ENCODE measurements at places on chromosomes 12 and 14.

- no peak for DNase-seq
Observed at GRCh38 chr14:82412545-82412944, 878.9 kb upstream of the SEL1L start.

- no peak for DNase-seq
Observed at GRCh38 chr14:98112194-98112780, 1159.7 kb downstream of the BCL11B start.

GRCh38 chr12:104828015-104828414 is 130.1 kb downstream of the SLC41A2 start:
- DNase-seq = no peak

GRCh38 chr14:99344051-99344758 is 72.2 kb upstream of the BCL11B start:
- DNase-seq = no peak

- no peak for DNase-seq
Observed at GRCh38 chr14:73238941-73239340, 1.6 kb downstream of the PAPLN start.

GRCh38 chr12:50123203-50123602 is 11.2 kb downstream of the COX14 start:
- no peak for DNase-seq

DNA sequence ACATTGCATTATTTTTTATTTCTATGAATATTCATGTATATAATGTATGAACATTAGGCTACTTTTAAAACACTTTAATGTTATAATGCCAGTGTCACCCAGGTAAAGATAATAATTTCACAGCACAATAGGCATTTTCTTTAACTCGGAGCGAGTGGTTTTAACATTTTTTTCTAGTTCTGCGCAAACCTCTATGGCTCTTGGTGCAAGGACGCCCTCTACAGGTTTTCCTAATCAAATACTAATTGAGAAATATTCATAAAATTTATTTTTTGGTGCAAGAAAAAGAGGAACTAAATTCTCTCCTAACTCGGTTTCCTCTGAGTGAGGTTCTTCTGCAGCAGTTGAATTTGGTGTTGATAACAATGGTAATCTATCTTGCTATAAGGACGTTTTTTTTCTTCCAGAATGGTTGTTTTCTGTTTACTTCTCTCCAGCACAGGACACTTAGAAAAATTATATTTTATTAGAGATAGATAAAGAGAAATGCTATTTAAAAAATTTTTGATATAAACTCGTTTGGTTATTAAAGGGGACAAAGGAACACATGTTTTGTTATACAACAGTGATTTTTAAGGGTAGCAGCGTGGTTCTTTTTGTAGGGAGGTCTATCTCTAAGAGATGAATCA is 2.4 kb upstream of the WIF1 start:
- no peak for DNase-seq

- no peak for DNase-seq
Observed at GRCh38 chr12:93198086-93198485, 179.6 kb upstream of the NUDT4 start.

DNA sequence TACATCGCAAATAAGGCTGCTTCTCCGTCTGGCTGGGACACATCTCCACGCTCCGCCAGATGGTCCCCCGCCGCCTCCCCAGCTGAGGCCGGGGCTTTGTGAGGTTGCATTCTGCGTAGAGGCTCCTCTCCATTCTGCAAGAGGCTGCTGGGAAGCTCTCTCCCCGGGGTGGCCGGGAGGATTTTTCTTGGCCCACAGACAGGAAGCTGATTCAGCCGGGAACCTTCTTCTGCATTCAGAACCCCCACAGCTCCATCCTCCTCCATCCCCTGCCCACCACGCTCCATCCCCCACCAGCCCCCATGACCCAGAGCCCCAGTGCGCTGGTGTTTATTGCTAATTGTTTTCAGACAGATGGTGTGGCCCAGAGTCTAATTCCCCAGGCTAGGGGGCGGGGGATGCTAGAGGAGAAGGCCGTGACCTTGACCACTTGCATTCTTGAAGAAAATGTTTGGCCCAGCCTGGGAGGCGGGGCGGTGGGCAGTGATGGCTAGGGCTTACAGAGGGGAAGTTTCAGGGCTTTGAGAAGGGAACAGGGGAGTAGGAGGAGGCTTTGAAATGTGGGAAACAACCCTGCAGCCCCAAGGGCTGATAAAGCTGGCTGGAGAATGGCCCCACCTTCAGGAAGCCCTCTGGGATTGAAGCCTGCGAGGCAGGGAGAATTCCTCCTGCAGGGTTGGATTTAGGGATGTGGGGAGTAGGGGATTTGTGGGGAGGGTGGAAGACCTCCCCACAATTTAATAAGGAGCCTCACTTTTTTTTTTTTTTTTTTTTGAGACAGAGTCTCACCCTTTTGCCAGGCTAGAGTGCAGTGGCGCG is 88.5 kb upstream of the NCOR2 start:
- no peak for DNase-seq

DNA sequence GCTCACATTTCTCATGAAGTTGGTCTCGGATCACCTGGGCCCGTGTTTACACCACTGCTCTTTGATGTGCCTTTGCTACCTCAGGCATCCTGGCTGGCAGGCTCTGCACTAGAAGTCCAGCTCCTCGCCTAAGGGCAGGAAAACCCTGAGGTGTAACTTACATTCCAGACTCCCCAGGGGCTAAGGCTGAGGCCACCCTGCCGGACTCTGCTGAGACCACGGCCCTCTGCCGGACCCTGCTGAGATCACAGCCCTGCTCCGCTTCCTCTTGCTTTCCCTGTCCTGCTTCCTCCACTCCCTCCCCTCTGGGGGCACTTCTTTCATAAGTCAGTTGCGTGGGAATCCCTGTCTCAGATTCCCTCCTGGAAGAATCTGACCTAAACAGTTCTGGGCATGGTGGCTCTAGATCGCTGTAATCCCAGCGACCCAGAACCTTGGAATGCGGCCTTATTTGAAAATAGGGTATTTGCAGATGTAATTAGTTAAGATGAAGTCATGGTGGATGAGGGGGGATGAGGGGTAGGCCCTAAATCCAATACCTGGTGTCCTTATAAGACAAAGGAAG is 17.2 kb downstream of the RILPL1 start:
- DNase-seq = no peak

- no peak for DNase-seq
Observed at GRCh38 chr12:95998611-95999286, 2.6 kb upstream of the HAL start.

- no peak for DNase-seq
Observed at GRCh38 chr12:116142936-116143898, 134.3 kb downstream of the MED13L start.

DNA sequence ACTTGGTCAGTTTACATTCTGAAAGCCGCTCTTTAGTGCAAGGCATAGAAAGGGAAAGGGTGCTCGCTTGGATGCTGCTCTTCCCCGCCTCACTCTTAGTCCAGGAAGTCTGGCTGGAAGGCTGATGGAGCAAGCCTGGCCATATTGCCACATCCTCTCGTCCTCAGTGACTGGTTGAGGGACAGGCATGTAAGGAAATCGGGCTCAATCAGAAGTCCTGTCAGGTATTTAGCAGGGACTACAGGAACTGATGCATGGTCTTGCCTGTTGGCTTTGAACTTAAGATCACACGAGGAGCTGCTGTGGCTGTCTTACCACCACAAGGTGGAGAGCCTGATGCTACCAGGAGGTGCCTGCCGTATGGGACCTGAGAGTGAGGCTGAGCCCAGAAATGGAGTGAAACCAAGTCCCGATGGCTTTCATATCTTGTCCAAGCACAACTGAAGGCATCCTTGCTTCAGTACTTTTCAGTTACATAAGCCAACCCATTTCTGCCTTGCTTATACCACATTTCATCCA is 10.7 kb upstream of the C12orf75 start:
- DNase-seq = no peak

- no peak for DNase-seq
Observed at GRCh38 chr12:59517522-59517921, 78.3 kb upstream of the SLC16A7 start.

GRCh38 chr14:106631879-106632278 is 1105.5 kb downstream of the TMEM121 start:
- DNase-seq = no peak

- DNase-seq = no peak
Observed at GRCh38 chr14:94486883-94487282, 10.9 kb upstream of the SERPINA9 start.

DNA sequence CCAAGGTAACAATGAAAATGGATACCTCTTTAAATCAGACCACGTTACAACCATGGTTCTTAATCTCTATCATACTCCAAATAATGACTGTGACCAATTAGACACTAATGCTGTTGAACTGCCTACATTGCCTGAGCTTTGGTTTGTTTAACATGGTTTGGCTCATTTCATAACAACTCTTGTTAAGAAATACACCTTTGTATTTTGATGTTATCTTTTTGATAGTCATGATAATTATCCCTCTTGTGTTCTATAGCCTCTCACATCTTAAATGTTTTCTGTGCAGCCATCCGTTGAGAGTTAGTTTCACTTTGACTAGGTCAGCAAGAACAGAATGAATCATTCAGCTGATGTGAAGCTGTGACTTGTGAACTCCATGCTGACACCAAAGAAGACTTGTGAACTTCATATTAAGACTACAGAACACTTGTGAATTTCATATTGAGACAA is 75.5 kb upstream of the RERGL start:
- DNase-seq = no peak

DNA sequence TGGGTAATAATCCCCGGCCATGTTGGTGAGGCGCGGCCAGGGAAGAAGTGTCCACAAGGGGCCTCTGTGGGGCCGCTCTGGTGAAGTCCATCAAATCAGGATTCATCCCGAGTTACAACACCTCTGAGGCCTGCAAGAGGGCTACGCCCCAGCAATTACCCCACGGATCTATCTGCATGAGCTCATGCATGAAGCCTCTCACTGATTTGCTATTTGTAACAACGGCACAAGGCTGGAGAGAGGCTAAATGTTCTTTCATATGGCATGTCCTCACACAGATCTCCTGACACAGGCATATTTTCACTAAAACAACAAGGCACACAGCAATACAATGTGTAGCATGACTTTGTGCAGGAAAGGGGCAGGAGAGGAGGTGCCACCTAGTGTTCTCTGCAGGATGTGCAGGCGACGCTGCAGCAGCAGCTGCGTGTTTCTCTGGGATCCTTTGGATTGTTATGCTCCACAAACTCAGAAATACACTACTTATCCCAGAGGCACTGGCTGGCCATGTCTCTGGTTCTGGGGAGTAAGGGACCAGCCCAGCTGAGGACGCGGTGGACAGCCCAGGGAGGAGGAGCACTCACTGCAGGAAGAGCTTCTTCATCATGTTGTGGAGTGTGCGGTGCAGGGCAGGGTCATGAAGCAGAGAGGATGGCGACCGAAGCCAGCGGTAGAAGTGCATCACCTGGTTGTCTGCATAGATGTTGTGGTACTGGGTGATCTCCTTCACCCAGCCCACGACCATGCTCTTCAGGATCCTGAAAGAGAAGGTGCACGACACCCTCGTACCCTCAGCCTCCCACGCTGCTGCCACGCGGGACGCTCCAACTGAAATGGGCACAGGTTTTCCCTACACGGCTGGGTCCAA is 20.2 kb downstream of the P2RX2 start:
- DNase-seq = no peak

GRCh38 chr12:109832541-109833306 is 474 bp downstream of the TRPV4 start:
- no peak for DNase-seq

GRCh38 chr12:92185052-92185451 is 39.4 kb upstream of the BTG1 start:
- DNase-seq = no peak

- no peak for DNase-seq
Observed at GRCh38 chr12:15206338-15206737, 14.9 kb downstream of the RERG start.

GRCh38 chr12:44555454-44555853 is 320.7 kb downstream of the NELL2 start:
- DNase-seq = no peak

DNA sequence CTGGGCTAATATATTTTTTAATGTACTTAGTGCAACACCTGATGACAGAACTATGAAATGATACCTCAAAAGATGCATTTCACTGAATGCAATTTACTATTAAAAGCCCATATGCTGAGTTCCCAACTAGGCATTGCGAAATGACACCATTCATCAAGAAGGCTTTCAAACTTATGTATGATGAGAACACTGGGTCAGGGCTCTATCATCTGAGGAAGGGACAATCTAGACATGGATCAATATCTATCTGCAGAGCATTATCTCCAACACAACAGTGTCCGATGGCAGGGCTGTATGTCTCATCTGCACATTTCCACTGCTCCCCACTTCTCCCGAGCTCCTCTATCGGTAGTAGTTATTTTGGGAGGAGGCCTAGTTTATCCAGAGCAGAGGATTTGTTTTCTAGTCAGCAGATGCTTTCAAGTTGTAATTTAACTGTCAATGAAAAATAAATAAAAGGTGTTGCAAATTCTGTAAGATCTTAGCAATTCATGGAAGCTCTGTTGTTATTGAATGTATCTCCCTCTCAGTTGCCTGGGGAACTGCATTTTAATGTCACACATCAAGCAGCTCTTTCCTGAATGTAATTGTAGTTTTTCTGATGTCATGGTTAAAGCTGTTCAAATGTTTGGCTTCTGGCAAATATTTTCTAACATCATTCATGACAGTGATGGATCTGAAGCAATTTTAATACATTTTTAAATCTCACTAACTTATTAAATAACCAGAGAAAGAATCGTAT is 7.4 kb upstream of the GCH1 start:
- DNase-seq = no peak

- no peak for DNase-seq
Observed at GRCh38 chr12:62128175-62128975, 131.8 kb upstream of the USP15 start.

GRCh38 chr12:28645436-28645835 is 455.2 kb downstream of the CCDC91 start:
- DNase-seq = no peak

- no peak for DNase-seq
Observed at GRCh38 chr14:80698974-80699373, 242.6 kb downstream of the CEP128 start.

- no peak for DNase-seq
Observed at GRCh38 chr14:68408680-68409079, 384.2 kb downstream of the ZFP36L1 start.

DNA sequence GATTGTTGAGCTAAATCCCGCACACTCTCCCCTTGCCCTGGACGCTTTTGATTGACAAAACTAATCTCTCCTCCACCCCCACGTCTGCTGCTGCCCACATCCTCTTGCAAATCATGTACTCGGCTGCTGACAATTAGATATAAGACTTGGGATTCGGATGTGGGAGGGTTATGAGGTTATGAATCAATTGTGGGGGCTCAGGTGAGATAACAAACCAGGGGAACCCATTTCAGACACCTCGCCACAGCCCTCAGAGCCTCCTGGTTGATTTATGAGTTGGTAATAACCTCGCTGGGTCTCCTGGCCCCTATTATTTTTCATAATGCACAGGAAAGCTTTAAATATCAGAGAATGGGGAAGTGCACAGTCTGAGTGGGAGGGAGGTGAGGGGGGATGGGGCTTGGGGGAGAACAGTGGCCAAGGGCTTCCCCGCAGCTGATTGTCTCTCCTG is 449.9 kb downstream of the DPF3 start:
- DNase-seq = no peak

GRCh38 chr12:28014196-28014595 is 41.7 kb upstream of the PTHLH start:
- no peak for DNase-seq

- DNase-seq = no peak
Observed at GRCh38 chr12:106179086-106179485, 40.3 kb upstream of the NUAK1 start.

- DNase-seq = no peak
Observed at GRCh38 chr12:9632766-9633165, 25.1 kb upstream of the KLRB1 start.

GRCh38 chr12:5308996-5309395 is 122.9 kb upstream of the NTF3 start:
- no peak for DNase-seq

- no peak for DNase-seq
Observed at GRCh38 chr12:125220404-125221273, 155.4 kb downstream of the AACS start.

All from stimulated activated CD8-positive, alpha-beta memory T cell treated with anti-CD3 and anti-CD28 coated beads, Interleukin-7, amount 100 ng/mL, for 1 hour (primary cell).